CD8-positive, alpha-beta memory T cell (primary cell): ENCODE measurements at places on chromosomes 11 and 22. TPM values are rescaled to one million over a fixed set of nuclear protein-coding genes. Genes with fewer than 3 reads are reported as not detected.

The PKDREJ gene
- not detected for total RNA-seq

The CABP4 gene
- total RNA-seq: 0.33 TPM

The NRIP3 gene
- total RNA-seq: 1.4 TPM

The C11orf54 gene
- total RNA-seq: 16.8 TPM

The NCF4 gene
- total RNA-seq: 6.8 TPM

The TRIOBP gene
- total RNA-seq: 26.7 TPM

The GPR83 gene
- 0.11 TPM for total RNA-seq

The SCGB1C1 gene
- not detected for total RNA-seq

The KCTD17 gene
- total RNA-seq: 40.8 TPM

The MMP13 gene
- not detected for total RNA-seq

The CHRDL2 gene
- total RNA-seq: not detected

The GALNT18 gene
- 1.3 TPM for total RNA-seq

The RIC3 gene
- 11.8 TPM for total RNA-seq

The DENND5A gene
- 27.9 TPM for total RNA-seq

The OR51V1 gene
- total RNA-seq: not detected

The ARHGAP8 gene
- 0.42 TPM for total RNA-seq

The NUDT22 gene
- 75.3 TPM for total RNA-seq

The NXPE2 gene
- not detected for total RNA-seq

The IFITM10 gene
- 0.39 TPM for total RNA-seq

The LIN7C gene
- 27.4 TPM for total RNA-seq

The OR56A1 gene
- total RNA-seq: not detected

The KIRREL3 gene
- total RNA-seq: not detected

The GNAZ gene
- 2.0 TPM for total RNA-seq

The OR8D4 gene
- not detected for total RNA-seq

The SLC22A8 gene
- not detected for total RNA-seq

The SCGB1D2 gene
- total RNA-seq: not detected

The PTS gene
- total RNA-seq: 40.8 TPM

The HARBI1 gene
- 4.6 TPM for total RNA-seq

The ALDH3B2 gene
- total RNA-seq: not detected

The CBLIF gene
- total RNA-seq: not detected

The PRAME gene
- not detected for total RNA-seq

The C11orf52 gene
- not detected for total RNA-seq

The JRKL gene
- 9.7 TPM for total RNA-seq

The RAB39A gene
- 0.11 TPM for total RNA-seq

The ANKK1 gene
- 0.57 TPM for total RNA-seq

The KIAA1671 gene
- total RNA-seq: 14.7 TPM

The BCL2L13 gene
- 40.1 TPM for total RNA-seq

The SAAL1 gene
- 42.3 TPM for total RNA-seq

The YPEL4 gene
- 1.0 TPM for total RNA-seq
